ENCODE measurements at places on chromosomes 2 and 18. TPM values are rescaled to one million over a fixed set of nuclear protein-coding genes. Genes with fewer than 3 reads are reported as not detected.

Gene SERPINB2
- total RNA-seq, result 0.11 TPM

Gene RASGRP3
- total RNA-seq, result 0.81 TPM

Gene PLA2R1
- 2.2 TPM for total RNA-seq

Gene GKN2
- 1.5 TPM for total RNA-seq

Gene TRIM54
- total RNA-seq, result 1.1 TPM

Gene LIMS3
- not detected for total RNA-seq

Gene SGPP2
- total RNA-seq, result 0.77 TPM

Gene SH3RF3
- total RNA-seq, result 0.61 TPM

Gene GALR1
- not detected for total RNA-seq

Gene M1AP
- total RNA-seq, result not detected

Gene SRD5A2
- total RNA-seq, result 0.02 TPM

Gene DSEL
- total RNA-seq, result 0.53 TPM

Gene PAIP2B
- 0.33 TPM for total RNA-seq

Measured in A549 treated with dexamethasone at 1 μM for 4 hours (cell line).